ENCODE measurements at places on chromosomes 13 and 19.
A peak's percentile ranks its signal among the peaks of the same experiment; 100 is the strongest.

- DNase-seq, result no peak
Observed at GRCh38 chr19:2529473-2529918, 53.6 kb downstream of the GADD45B start.

GRCh38 chr19:4363571-4364304, 20.4 kb downstream of the MPND start:
- DNase-seq, result no peak

- peak; percentile 39 for DNase-seq
Observed at GRCh38 chr19:51365211-51365964, 800 bp downstream of the ETFB start.

GRCh38 chr19:49997709-49998108, 27.5 kb downstream of the VRK3 start:
- peak; percentile 85 for DNase-seq

- peak; percentile 99 for DNase-seq
Observed at GRCh38 chr19:45615795-45616703, 14.0 kb upstream of the GPR4 start.

GRCh38 chr19:1847348-1847683, 967 bp downstream of the REXO1 start:
- no peak for DNase-seq

DNA sequence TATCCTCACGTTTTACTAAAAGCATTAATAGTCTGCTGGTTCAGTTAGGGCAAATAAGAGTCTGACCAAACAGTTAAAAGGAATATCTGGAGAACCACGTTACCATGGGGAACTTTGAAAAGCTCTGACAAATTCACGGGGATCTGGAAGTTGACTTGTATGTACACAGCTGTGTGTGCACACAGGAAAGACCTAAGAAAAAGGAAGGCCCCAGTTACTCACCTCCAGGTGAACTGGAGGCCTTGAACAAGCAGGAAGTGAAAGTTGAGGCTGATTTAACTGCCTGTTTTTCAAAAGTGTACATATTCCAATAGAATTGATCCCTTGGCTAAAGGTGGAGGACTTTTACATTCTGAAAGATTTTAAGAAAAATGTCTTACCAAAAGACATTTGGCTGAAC, 1891.6 kb upstream of the PCDH20 start:
- no peak for DNase-seq

GRCh38 chr19:28003543-28003942, 1209.4 kb downstream of the UQCRFS1 start:
- no peak for DNase-seq

- DNase-seq, result no peak
Observed at GRCh38 chr13:32545083-32545482, 6.5 kb upstream of the N4BP2L2 start.

- DNase-seq, result no peak
Observed at GRCh38 chr13:22703601-22704209, 477.1 kb upstream of the SGCG start.

GRCh38 chr19:39727070-39727800, 10.6 kb downstream of the CLC start:
- no peak for DNase-seq

DNA sequence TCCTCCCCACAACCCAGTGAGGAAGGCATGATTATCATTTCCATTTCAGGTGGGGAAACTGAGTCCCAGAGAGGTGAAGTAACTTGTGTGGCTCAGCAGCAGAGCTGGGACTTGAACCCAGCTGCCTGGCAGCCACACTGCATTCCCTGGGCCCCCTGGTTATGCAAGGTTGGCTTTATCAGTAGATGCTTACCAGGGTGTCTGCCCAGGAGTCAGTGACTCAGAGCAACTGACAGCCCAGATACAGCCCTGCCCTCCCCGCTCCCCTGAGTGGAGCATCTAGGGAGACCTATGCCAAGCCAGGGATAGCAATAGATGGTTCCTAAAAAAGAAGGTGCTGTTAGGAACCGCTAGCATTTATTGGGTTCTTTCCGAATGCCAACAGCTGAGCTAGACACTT, 5.9 kb downstream of the IGLON5 start:
- no peak for DNase-seq

DNA sequence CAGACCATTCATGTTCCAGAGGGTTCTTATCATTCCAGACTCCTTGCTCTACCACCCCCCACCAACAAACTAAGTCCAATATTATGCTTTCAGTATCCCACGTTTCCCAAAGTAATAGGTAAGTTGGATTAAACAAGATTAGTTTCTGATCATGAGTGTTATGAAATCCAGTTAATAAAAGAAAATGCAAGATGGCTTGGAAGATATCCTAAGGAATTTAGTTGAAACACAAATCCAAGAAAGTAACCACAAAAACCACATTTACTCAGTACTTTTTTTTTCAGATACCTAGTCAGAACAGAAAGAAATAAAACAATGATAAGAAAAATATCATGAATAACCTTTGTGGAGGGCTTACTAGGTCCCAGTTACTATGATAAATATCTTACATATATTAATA, 119.4 kb upstream of the MIR17HG start:
- no peak for DNase-seq

DNA sequence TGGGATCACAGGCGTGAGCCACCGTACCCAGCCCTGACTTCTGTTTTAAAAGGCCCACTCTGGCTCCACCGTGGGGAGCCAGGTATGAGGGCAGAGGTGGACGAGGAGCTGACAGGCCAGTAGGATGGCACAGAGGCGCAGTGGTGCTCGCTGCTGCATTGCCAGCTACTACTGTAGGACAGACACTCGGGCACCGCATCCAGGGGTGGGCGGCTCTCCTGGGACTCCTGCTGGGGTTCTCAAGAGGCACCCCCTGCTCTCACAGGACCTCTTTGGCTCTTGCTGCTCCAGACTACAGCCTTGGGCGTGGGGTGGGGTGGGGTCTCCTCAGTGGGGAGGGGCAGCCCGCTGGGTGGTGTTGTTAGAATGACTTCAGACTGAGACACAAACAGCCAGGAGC, 53.4 kb downstream of the LATS2 start:
- DNase-seq, result no peak

GRCh38 chr13:95896301-95896700, 156.9 kb downstream of the UGGT2 start:
- DNase-seq, result no peak

DNA sequence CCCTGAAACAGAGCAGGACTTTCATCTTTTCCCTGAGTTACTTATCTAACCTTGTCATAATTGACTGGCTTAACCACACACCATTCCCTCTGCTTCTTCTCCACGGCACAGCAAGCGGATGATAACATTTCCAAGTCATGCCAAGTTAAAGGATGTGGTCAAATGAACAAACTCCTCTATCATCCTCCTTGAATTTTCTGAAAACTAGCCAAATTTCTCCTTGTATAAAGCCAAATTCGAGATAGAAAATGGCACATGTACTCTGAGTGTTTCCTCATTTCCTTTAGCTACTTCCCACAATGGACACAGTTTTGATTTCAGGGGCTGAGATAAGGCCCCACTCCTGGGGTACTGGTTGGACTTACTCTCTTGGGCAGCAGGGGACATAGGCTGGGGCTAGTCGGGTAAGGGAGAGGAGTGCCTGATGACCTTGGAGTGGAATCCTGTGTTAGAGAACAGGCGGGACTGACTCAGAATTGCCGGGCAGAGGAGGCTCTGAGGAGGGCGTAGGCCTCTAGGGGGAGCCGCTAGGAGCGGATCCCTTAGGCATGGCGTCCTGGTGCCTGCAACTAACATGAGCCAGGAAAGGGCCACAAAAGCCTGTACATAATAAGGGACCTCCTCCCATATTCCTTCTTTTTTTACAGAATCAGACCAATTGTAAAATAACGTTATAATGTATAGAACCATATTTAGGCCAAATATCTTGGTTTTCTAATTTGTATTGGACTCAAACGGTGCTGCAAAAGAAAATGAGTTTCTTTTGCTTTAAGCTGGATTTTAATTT, 20.3 kb upstream of the TMTC4 start:
- DNase-seq, result peak; percentile 87

DNA sequence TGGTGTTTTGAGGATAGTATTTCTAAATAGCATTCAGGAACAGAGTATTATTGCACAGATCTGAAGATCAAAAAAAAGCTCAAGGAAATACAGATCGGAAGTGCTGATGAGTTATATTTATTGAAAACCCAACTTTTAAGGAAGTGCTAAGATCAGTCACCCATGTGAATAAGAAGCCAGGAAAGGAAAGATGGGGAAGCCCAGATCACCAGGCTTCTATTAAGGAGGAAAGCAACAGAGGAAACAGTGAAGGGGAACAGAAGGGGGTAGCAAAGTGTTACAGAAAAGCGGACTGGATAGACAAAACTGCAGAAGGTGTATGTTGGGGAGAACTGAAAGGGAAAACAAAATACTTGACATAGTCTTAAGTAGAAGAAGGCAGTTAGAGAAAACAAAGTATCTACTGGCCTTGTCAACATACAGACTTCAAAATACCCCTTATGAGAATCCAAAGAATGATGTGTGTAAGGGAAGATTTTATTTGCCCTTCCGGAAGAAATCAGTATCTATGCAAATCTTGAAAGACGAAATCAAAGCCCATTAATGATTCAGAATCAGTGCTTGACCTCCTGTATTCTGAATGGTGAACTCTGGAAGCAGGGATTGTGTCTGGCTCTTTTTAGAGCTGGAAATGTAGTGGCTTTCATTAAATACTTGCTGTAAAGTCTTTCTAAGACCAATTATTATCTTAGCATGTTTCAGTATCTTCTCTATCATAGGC, 12.1 kb downstream of the UFM1 start:
- no peak for DNase-seq

- no peak for DNase-seq
Observed at GRCh38 chr13:90956031-90956430, 391.5 kb upstream of the MIR17HG start.

DNA sequence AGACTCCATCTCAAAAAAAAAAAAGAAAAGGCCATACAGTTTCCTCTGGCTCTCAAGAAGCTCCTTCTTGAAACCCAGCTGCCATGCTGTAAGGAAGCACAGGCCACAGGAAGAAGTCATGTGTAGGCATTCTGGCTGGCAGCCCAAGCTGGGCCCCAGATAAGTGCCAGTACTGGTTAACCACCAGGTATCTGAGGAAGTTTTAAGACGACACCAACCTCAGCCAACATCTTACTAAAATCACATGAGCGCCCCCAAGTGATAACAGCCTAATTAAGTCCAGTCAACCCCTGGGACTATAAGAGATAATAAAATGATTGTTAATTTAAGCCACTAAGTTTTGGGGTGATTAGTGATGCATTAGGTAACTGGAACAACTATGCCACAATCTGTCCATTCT, 27.4 kb upstream of the AKT2 start:
- DNase-seq, result peak; percentile 68

DNA sequence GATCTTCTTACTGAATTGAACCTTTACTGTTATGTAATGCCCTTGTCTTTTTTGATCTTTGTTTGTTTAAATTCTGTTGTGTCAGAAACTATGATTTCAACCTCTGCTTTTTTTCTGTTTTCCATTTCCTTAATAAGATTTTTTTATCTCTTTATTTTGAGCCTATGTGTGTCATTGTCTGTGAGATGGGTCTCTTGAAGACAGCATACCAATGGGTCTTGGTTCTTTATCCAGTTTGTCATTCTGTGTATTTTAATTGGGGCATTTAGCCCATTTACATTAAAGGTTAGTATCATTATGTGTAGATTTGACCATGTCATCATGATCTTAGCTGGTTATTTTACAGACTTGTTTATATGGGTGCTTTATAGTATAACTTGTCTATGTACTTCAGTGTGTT, 1803.3 kb downstream of the SLITRK5 start:
- DNase-seq, result no peak

DNA sequence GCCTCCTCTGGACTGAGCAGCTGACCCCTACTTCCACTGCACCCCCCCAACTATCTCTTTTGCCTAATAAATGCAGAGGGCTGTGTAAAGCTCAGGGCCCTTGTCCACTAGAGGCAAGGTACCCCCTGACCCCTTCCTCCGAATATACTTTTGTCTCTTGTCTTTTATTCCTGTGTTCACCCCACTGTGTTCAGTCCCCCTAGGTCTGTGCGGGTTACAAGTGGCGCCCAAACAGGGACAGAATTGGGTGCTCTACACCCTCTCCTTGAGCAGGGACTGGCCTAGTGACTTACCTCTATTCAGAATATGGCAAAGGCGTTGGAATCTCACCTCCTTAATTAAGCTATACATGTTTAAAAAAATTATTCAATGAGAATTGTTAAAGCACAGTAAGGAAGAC, 15.0 kb downstream of the ZNF350 start:
- peak; percentile 22 for DNase-seq

- DNase-seq, result peak; percentile 32
Observed at GRCh38 chr19:43290568-43291359, 21.4 kb upstream of the PSG9 start.

DNA sequence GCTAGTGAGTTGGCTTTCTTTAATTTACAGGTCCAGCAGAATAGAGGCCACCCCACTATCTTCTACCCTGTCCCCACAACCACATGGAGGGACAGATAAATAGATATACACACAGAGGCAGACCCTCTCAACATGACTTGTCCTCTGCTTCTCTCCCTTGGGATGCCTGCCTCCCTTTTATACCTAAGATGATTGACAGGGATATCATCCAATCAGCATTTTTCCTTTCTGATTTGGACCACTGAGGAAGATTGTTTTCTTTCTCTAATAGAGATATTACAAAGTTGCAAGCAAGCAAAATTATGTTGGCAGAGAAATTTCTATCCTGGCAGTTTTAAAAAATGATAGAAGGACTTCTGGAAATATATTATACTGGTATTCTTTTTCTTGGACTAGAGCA, 35.8 kb downstream of the STOML3 start:
- no peak for DNase-seq

- no peak for DNase-seq
Observed at GRCh38 chr13:23969647-23970046, 72.3 kb upstream of the C1QTNF9B start.

DNA sequence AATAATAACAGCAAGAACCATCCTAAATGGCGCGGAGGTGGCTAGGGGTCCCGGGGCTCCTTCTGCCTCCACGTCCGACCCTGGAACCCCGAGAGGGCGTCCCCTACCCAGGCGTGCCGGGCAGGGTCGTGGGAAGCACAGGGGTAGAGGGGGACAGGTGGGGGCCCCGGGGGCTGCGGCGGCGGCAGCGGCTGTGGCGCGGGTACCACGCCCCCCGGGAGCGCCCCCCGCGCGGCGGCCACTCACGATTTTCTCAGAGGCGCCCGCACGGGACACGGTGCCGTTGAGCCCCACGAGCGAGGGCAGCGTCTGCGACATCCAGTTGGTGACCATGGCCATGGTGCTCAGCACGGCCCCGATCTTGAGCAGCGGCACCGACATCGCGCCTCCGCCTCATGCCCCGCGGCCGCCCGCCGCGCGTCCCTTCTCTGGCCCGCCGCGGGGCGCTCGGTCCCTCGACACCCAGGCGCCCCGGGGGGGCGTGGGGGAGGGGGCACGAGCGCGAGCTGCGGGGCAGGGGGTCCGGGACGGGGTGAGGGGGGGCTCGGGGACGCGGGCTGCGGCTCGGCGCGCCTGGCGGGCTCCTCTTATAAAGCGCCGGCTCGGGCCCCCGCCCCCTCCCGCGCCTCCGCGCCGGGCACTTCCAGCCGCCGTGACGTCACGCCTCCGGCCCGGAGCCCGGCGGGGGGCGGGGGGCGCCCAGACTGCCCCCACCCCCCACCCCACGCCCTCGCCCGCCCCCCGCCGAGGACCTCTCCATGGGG, 22.9 kb downstream of the OLFM2 start:
- no peak for DNase-seq

GRCh38 chr19:50008532-50008931, 16.6 kb downstream of the VRK3 start:
- peak; percentile 90 for DNase-seq

GRCh38 chr19:40305403-40305802, 20.3 kb upstream of the AKT2 start:
- DNase-seq, result peak; percentile 91
